Stimulated activated CD4-positive, alpha-beta T cell treated with anti-CD3 and anti-CD28 coated beads, Interleukin-1b, Interleukin-23, amount 100 ng/mL, for 48 hours (primary cell): ENCODE measurements at places on chromosomes 6 and 20.

GRCh38 chr6:106063448-106063850 is 22.7 kb upstream of the PRDM1 start:
- no peak for DNase-seq

GRCh38 chr6:37551867-37552266 is 52.2 kb upstream of the CCDC167 start:
- no peak for DNase-seq

- no peak for DNase-seq
These were observed 20.4 kb downstream of the MYLIP start for GRCh38 chr6:16149305-16149704.

- DNase-seq = no peak
These were observed 35.1 kb upstream of the MYL9 start for GRCh38 chr20:36506253-36506652.

- no peak for DNase-seq
These were observed 2.5 kb downstream of the RREB1 start for GRCh38 chr6:7110092-7110792.

- no peak for DNase-seq
These were observed 18.6 kb downstream of the SCML4 start for GRCh38 chr6:107805504-107805903.

- DNase-seq = no peak
These were observed 59.2 kb upstream of the ADGRB3 start for GRCh38 chr6:68575765-68576439.

DNA sequence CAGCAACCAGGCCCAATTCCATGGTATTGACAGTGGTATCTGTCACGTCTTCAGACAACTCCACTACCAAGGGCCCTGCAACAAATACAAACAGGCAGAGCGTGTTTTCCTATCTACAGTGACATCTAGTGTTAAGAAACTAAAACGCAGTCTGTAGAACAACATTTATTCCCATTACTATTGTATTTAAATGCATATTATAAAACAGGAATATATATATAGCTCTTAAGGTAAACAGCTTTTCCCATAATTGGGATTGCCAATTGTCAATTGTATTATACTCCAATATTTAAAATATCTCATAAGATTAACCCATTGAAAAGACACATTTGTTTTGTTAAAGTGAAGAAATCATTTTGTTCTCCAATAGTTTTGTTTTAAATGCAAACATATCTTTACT is 97.2 kb downstream of the KIF16B start:
- no peak for DNase-seq

DNA sequence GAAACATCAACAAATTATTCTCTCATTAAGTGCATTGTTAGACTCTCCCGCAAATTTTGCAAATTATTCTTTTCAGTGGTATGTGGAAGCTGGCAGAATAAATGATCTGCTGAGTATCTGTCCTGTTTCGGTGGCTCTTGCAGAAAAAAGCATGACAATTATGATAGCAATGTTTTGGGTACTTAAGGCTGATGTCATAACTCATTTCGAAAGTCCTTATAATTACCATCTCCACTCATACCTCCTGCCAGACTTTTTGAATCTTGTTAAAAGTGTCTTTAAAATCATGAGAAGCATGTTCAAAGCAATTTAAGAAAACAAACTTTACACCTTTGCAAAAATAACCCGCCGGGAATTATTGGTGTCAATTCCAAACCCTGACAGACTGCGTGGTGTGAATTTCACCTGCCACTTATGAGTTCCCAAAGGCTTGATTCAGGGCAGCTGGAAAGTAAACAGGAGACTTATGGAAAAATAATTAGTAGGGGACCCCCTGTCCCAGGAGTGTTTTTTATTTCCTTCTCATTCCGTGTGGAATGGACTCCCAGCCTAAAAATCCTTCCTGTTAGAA is 87.6 kb upstream of the E2F3 start:
- DNase-seq = no peak

DNA sequence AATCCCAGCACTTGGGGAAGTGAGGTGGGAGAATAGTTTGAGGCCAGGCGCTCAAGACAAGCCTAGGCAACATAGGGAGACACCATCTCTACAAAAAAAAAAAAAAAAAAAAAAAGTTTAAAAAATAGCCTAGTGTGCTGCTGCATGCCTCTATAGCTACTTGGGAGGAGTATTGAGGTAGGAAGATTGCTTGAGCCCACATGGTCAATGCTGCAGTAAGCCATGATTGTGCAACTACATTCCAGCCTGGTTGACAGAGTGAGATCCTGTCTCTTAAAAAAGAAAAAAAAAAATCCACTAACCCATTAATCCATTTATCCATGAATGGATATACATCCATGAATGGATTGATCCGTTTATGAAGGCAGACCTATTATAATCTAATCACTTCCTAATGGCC is 1064.6 kb upstream of the EYS start:
- DNase-seq = no peak

DNA sequence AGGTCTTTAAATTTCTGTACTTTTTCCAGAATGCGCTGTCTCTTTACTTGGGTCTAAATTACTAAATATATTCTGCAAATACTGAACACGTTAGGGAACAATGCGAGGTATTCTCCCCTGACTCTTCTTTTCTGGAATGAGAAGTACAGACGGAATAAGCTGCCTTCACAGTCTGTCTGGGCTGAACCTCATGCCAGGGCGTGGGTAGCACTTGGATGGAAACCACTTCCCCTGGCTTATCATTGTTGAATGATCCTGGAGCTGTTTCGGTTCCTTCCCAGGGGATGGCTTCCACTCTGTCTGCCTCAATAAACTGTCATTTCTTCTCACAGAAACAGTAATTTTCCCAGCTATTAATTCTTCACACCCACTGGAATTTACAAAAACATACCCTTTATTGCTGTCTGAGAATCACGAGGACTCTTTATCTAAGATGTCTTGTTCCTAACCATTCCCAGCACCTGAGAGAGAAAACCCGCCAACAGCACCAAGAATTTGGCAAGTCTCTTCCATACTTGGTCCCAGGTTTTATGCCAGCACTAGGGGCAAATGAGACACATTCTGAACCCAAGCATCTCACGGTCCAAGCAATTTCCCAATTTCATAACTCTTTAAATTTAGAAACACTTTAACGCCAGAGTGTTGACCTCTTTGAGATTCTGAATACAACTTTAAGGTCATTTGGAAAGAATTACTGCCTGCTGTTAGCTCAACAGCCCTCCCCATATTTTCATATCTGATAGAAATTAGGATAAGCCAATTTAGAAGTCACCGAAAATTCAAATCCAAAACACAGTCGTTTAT is 43.2 kb upstream of the ADGRF5 start:
- no peak for DNase-seq

DNA sequence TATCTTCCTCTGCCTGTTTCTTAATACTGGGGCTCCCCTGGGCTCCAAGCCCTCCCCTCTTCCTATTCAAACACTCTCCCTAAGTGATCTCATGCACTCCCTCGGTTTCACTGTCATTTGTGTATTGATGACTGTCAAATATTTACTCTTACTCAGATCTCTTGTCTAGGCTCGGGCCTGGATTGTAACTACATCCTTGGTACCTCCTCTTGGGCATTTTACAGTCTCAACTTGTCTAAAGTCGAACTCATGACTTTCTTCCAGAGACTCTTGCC is 189.4 kb upstream of the PRDM1 start:
- no peak for DNase-seq

GRCh38 chr20:63084563-63084927 is 77.8 kb upstream of the BHLHE23 start:
- no peak for DNase-seq

DNA sequence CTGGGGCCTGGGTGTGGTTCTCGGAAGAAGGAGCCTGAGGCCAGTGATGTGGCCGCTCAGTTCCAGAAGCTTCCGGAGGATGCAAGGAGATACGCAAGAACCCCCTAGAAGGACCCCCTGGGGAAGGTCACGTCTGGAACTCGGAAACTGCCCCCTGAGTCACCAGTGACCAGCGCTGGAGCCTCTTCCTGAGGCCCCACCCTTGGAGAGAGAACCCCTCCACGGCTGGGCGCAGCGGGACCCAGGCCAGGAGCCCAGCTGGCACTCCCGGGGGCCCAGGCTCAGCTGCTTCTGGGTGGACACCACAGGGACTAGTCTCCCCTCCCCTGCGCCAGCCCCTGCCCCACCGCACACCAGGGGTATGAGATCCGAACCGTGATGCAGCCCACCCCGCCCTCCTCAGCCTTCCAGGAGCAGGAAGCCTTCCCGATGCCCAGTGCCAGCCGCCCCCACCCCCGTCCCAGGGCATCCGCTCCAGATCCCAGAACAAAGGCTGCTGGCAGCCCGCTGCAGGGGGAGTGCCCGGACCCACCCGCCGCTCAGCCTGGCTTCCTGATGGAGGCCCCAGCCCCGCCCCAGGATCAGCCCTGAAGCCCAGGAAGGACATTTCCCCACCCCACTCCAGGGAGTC is 7.5 kb downstream of the LAMA5 start:
- no peak for DNase-seq

DNA sequence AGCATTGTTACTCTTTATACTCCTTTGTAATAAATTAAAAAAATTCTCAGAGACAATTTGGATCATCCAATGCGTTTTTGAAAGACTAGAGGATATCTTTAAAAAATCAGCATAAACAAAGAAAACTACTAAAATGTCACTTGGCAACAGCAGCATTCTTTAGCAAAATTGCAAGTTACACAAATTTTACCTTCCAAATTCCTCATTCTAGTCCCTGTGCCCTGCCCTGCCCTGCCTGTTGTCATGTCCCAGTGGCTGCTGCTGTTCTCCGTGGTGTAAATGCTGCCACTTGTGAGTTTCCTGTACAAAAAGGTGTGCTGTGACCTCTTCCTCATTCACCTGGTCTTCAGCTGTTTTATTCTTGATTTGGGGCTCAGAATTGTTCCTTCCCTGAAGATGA is 83.2 kb downstream of the CDC5L start:
- no peak for DNase-seq

GRCh38 chr20:36628076-36628475 is 17.9 kb downstream of the SLA2 start:
- DNase-seq = no peak

GRCh38 chr6:12148317-12148801 is 136.2 kb downstream of the HIVEP1 start:
- DNase-seq = no peak

DNA sequence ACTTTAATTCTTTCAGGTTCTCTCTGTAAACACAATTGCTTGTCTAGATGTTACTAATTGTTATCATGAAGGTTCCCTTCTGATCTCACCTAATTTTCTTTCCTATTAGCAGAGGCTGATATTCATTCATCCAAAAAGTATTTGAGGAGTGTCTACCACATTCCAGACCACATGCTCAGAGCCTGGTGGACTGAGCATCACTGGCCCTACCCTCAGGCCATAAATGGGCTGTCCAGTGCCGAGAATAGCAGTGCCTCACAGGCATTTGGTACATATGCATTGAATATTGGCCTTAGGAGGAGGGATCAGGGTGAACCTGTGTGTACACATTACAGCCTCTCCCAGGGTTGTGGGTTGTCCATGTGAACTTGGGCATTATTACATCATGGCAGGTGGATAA is 40.4 kb upstream of the PRELID3B start:
- no peak for DNase-seq

GRCh38 chr6:14874975-14875480 is 370.8 kb upstream of the JARID2 start:
- DNase-seq = no peak

- no peak for DNase-seq
These were observed 27.7 kb downstream of the MAP3K5 start for GRCh38 chr6:136764517-136764993.

- DNase-seq = no peak
These were observed 140.2 kb downstream of the CD164 start for GRCh38 chr6:109242029-109242428.

DNA sequence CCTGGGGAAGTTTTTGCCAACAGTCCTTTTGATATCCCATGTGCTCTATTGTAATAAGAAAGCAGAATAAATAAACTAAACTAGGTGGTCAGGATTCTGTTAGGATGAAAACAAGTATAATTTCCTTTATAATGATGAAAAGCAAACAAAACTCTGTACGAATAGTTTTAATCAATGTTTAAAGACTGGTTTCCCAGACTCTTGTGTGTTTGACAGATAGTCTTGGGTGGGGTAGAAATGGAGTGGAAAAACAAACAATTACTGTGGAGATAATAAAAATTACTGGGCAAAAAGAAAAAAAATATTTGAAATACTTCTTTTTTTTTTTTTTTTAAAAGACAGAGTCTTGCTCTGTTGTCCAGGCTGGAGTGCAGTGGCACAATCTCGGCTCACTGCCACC is 152.1 kb upstream of the FLRT3 start:
- no peak for DNase-seq

- no peak for DNase-seq
These were observed 46.0 kb upstream of the BHLHE23 start for GRCh38 chr20:63052571-63053431.

DNA sequence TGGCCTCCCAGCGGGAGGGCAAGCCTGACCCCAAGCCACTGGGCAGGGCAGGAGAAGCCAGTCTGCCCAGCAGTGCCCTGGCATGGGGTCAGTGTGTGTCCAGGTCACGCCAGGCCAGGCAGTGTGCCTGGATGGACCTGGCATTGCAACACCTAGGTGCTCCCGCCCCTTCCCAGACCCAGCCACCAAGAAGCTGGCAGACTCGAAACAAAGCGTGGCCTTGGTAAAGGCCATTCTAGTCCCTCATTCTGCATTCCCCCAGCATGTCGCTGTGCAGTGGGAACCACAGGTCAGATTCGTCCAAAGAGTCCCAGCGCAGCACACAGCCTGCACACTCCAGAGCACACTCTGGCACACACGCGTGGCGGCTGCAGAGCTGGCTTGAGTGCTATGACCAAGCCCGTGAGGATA is 19.3 kb upstream of the APMAP start:
- no peak for DNase-seq

DNA sequence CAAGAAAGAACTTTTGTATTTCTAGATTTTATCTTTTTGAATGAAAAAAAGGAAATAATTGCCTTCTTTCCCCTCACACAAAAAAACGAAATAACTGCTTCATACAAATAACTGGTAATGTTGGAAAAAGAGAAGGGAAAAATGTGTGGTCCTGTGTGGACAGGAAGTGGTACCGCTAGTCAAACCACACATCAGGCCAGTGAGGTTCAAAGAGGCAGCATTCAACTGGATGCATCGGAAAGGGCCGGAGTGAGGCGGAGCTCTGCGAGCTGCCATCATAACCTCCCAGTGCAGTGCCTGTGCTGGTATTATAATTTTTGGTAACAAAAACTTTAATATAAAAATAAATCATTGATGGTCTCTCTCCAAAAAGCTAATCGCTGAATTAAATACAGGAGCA is 111.2 kb downstream of the IRF4 start:
- no peak for DNase-seq
